ENCODE measurements at places on chromosomes 16 and 17.

DNA sequence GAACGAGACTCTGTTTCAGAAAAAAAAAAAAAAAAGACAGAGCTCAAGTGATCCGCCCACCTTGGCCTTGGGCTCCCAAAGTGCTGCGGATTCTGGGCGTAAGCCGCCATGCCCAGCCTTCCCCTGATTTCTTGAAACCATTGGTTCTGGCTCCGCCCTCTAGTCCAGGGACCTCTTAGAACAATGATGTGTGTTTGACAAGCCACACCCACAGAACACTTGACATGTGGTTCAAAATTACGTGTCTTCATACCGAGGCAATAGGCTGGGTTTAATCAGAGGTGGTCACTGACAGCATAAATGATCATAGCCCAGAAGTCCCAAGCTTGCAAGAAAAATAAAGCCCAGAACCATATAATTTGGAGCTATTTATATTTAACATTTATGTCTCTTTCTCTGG is 23.0 kb downstream of the KNOP1 start:
- no peak for DNase-seq

DNA sequence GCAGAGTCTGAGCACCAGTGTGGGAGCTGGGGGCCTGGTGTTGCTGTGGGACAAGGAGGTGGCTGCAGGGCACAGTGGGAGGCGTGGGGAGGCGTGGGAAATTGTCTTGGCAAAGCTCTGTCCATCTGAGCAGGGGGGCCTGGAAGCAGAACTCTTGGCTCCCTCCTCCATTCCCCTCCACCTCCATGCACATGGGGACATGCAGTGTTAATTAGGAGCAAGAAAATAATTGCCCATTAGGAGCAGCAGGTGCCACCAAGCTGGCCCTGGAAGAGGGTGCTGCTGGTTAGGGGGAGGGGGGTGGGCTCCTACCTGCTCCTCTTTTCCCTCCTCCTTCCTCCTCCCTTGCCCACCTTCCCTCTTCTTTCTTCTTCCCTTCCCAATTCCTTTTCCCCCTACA is 4.5 kb downstream of the TTYH2 start:
- DNase-seq, result no peak

DNA sequence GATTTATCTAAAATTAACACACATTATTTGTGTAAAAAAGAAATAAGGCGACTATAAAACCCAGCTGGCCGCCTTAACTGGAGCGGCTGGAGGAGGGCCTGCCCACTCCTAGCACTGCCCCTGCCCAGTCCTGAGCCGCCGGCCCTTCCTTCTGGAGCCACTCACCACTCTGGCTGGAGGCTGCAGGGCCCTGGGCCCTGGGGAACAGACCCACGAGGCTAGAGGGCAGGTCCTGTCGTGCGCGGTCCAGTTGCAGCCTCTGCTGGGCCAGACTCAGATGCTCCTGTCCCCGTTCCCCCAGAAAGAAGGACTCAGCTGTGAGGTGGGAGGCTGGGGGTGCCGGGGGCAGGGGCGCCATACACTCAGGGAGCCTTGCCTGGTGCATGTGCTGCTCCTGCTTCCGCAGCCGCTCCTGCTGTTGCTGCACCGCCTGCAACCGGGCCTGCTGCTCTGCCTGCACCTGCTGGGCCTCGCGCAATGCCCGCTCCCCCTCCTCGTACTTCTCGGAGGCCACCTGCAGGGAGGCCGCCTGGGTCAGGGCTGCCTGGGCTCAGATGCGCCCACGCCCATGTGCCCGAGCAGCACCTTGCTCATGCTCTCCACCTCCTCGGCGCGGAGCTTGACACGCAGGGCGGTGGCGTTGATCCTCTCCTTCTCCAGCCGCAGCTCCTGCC is 9.0 kb upstream of the MRPL38 start:
- no peak for DNase-seq

GRCh38 chr17:41973408-41973811 is 6.8 kb downstream of the CNP start:
- DNase-seq, result no peak

DNA sequence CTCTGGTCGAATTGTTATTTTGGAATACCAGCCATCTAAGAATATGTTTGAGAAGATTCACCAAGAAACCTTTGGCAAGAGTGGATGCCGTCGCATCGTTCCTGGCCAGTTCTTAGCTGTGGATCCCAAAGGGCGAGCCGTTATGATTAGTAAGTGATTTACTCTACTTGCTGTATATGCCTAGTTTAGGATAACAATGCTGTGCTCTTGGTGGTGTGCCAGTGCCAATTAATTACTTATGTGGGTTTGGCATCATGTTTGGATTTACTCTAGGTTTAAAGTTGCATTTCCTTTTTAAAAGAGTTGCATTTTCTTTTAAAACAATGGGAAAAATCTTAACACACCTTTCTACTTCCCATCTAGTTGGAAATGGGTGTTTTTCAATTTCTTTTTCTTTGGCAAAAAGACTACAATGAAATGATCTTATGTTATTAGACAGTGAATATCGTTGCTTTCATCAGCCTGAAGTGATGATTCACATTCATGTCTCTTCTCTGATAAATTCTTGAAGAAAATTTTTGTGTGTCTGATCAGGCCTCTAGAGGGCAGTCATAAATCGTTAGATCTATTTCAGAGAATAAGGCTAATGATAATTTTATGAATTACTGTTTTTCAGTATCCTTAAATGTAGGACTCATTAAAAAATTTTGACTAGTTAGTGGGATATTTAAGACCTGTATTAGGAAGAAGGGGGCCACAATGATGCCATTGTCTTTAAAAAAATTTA is 5.6 kb downstream of the SF3B3 start:
- DNase-seq, result peak; percentile 48

DNA sequence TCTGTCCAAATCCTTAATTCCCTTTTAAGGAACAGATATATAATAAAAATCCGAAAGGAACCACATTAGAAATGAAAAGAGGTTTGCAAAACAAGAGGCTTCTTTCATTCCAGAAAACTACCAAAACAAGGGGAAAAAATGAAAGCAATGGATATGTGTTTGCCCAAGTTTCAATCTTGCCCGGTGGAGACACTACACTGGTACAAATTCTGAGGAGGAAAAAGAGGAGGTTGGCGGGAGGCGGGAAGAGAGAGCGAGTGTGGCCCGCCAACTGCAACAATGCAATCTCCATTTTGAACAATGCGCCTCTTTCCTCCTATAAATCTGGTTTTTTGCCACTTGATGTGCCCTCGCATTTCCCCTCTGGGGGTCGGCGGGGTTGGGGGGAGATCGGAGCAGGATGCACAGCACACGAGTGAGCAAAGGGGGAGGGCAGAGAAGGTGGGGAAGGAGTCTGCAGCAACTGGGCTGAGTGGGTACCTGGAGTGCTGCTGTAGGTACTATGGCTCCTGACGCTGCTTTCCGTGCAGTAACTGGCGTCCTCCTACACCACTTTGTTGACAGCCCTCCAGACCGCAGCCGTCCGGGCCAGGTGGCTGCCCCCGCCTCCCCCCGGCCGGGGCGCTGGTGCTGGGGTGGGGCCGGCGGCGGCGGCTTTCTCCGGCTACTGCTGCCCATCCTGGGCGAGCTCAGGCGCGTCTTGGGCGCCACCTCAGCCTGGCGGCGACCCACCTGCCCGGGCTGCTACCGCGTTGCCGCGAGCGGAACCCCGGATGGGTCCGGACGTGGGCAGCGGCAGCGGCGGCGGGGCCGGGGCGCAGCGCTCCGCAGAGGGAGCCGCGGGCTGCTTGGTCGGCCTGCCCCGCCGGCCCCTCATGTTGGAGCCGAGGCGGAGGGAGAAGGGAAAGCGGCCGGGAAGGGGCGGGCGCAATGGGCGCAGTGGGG is 93.8 kb upstream of the PLEKHM1 start:
- DNase-seq, result peak; percentile 33

DNA sequence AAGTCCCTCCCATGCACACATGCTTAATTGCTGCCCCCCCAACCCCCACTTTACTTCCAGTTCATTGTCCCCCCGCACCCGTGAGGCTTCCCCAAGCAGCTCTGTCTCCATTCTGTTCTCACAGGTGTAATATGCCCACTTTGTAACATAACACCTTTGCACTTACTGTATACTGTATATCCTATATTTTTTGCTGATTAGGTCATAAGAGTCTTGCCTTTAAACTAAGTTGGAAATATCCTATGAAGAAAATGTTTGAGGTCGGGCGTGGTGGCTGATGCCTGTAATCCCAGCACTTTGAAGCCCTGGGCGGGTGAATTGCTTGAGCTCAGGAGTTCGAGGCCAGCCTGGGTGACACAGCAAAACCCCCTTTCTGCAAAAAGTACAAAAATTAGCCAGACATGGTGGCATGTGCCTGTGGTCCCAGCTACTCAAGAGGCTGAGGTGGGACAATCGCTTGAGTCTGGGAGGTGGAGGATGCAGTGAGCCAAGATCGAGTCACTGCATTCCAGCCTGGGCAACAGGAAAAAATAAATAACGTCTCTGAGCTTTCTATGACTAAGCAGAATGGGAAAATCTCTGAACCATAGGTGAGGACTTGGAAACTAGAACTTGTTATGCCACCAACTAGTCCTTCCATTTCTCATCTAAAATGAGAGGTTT is 76.1 kb downstream of the TNRC6C start:
- DNase-seq, result no peak

DNA sequence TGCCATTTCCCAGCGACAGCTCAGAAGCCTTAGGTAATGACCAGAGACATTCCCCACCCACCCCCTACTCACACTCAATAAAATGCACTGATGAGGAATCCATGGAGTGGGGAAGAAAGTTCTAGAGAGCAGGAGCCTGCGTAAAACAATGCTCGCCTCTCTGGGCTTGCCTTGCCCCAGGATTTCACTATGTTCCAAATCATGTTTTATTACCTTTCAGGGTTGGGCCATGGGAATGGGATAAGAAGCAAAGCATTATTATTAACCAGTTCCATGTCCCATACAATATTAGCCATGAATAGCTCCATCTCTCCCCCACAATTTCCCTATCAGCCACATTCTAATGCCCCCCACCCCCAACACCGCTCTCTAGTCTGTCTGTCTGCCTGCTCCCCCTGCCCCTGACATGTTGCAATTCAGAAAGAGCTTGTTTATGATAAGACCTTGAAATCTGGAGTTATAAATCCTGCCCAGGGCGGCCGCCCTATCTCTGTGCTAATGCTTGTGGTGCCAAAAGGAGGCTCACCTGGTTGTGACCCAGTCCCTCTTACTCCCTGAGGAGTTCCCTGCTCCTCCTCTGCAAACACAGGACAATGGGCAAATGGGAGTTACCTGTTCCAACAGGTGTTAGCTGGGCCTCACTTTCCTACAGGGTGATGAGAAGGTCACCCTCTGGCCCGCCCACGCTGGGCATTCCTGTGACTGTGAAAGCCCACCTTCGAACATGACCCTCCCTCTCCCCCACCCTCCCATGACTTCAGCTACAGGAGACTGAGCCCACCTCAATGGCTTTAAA is 28.0 kb upstream of the DDX52 start:
- DNase-seq, result no peak

GRCh38 chr16:50814052-50814451 is 72.2 kb downstream of the CYLD start:
- no peak for DNase-seq

DNA sequence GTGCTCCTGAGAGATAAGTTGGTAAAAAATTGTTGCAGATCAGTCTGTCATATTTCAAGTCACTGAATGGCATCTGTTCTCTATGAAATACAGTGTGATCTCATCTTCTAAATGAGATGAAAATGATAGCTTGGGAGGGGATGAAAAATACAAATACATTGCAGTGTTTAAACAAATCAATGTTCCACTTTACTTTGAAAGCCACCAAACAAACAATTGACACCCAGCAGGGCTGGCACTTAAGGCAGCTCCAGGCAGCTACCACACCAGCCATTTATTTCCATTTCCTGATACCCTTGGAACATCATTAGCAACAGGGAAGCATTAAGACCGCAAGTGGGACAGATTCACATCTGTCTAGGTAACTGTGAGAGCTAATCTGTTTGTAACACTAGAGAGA is 827.6 kb upstream of the KIF2B start:
- DNase-seq, result no peak

- peak; percentile 58 for DNase-seq
Observed at GRCh38 chr17:18951941-18952842, at the start of gene SLC5A10. Gene SLC5A10 (plus strand): TSS chr17:18952165. CDS start chr17:18952206, 41 bp downstream.

DNA sequence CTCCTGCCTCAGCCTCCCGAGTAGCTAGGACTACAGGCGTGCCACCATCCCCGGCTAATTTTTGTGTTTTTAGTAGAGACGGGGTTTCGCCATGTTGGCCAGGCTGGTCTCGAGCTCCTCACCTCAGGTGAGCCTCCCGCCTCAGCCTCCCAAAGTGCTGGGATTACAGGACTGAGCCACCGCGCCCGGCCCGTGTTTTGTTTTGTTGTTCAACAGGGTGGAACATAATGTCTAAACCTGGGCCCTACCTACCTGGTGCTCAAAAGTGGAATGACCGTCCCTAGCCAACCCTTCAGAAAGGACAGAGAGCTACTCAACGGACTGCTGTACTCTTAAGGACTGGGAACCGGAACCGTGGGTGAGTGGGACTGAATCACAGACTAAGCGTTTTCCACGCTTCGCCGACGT is 772 bp upstream of the KIF22 start:
- no peak for DNase-seq

GRCh38 chr17:63768433-63768832 is 5.0 kb downstream of the CCDC47 start:
- no peak for DNase-seq

DNA sequence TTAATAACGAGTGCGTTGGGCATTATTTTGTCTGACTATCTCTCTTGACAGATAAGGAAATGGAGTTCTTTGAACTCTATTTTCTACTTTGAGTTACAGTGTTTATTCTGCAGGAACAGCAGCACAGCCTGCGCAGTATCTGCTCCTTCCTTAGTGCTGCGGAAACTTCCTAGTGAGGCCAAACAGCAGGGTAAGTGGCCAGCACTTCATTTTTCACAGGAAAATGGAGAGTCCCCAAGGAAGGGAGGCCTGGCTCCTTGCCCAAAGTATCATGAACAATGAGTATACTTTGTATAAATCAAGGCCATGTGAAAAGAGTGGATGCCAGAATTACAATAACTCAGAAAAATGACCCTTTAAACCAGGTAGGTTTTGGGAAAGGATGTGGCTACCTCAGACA is 140.6 kb downstream of the VPS53 start:
- no peak for DNase-seq

DNA sequence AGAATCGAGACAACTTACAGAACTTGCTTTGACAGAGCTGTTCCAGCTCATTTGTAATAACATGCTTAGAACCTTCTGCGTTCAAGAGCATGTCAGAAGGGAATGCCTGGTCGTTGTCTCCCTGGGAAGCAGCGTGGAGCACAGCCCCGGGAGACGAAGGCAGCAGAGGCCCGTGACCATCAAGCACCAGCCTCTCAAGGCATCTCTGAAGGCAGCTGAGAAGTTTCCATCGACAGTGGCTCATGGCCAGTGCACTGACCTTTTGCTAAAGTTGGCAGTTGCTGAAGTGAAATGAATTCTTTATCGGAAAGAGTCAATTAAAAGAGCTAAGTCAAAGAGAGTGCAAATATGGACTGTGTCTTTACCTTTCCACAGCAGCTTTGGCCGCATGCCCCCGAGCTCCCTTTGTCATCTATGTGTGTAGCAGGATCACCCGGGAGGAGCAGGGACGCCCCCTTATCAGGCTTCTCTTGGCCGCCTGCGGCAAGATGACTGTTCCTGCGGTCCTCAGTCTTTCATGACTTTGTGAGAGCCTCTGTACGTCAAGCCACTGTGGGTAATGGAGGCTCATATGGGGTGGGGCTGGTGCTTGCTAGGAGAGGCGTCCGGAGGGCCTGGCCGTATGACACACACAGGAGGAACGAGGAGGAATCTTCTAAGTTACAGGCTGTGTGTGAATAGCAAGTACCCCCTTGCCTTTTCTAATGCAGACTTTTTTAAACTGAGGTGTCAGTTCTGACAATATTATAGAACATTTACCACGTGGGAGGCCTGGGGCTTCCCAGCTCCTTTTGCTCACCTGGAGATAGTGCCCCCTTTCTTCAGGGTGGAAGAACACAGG is 54.2 kb downstream of the LDHD start:
- DNase-seq, result no peak

GRCh38 chr16:11602321-11602720 is 15.6 kb upstream of the LITAF start:
- no peak for DNase-seq

Measured in 8988T (cell line).